ENCODE measurements at places on chromosomes 12 and 14. TPM values are rescaled to one million over a fixed set of nuclear protein-coding genes. Genes with fewer than 3 reads are reported as not detected.
A peak's percentile ranks its signal among the peaks of the same experiment; 100 is the strongest.

DNA sequence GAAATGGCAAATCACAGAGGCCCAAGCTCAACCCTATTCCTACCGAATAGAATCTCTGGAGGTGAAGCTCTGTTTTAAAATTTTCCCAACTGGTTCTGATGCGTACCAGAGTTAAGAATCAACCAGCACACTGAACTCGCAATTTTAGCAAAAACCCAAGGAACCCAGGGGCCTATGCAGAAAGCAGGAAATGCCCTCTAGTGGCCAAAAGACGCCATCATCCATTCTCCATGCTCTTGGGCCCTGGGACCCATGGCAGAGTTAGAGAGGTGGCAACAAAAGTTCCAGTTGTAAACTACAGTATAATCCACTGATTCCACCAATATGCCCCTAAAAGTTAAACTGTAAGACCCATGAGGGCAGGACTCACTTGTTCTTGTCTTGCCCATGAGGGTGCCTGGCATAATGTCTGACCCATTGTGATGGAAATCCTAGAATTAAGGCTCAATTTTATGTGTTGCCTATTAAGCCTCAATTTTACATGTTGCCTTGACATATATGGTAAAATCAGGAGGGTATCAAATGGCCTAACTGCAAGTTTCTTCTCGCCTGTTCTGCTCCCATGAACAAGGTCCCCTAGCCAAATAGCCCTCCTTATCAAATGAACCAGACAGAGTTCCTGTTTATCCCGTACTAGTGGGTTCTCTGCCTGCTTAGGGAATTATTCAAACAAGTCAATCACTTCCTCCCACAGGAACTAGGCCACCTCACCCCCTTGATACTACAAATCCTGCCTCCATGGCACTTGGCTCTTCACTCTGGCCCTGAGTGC lies 137.5 kb upstream of the CPM start:
- peak; percentile 63 for DNase-seq

GRCh38 chr12:121799156-121799841 lies 4.5 kb upstream of the SETD1B start:
- DNase-seq: no peak

DNA sequence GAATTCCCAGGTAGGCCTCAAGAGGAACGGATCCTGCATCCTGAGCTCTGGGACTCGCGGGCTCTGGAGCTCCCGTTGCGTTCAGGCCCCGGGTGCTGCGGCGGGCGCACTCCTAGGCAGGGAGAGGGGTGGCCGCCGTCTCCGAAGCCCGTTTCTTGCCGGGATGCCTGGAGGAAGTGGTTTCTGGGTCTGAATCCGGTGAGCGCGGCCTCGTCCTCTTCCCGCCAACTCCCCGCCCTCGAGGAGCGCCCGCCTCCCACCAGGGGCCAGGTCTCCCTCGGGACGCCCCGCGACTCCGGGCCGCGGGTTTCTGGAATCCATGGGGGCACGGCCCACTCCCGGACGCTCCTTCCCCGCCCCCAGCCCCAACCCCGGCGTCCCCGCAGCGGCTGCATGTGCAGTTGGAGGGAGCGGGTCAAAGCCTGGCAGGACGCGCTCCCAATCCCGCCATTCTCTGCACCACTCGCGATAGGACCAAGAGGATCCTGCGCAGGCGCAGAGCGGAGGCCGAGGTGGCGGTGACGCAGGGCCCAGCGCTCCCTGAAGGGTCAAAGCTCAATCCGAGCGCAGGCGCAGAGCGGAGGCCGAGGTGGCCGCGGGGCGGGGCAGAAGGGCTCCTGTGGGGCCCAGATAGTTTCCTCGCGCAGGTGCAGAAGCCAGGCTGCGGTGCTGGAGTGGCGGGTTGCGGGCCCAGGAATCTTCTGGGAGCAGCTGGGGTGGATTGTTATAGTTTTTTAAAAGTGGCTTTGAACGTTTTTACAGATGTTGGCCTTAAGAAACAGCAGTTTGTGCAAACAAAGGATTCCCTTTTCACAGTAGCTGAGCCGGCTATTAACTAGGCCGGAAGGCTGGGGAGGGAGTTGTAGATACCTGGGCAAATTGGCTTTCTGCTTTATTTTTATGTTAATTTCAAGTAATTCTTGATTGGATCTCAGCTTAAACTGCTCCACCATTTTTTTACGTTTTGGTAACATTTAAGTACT lies 796.4 kb downstream of the AACS start:
- no peak for DNase-seq

The SDR9C7 gene
- total RNA-seq: not detected

The CCDC60 gene
- 0.75 TPM for total RNA-seq
